ENCODE measurements at places on chromosomes 2 and 18.

DNA sequence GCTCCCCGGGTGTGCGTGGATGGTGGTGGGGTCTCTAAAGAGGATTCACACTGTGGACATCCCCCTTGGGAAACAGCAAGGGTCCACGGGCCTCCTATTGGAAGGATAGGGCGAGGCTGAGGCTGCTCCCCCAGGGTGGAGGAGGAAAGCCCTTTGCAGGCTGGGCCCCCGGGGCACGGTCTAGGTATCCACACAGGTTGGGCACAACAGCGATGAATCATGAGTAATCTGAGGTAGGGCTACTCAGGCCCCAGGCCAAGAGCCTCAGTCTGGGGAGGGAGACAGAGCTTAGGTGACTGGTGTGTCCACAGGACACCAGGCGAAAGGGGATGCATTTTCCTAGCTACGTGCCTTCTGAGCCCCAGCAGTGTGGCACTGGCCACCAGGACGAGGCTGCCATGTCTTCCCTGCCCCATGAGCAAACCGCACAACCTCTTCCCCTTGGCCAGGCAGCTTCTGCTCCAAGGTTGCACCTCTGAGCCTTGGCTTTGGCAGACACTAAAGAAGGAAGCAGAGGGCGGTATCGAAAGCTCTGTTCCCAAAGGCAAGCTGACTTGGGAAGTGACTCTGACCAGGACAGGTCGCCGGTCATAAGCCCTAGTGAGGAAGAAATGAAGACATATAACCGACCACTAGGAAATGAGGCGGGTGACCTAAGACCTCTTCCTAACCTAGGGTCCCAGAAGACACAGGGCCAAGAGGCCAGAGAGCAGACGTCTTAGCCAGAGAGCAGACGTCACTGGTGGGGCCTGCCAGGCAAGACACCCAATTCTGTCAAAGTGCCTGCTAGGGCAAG, 14.6 kb upstream of the SEMA4C start:
- DNase-seq, result no peak

DNA sequence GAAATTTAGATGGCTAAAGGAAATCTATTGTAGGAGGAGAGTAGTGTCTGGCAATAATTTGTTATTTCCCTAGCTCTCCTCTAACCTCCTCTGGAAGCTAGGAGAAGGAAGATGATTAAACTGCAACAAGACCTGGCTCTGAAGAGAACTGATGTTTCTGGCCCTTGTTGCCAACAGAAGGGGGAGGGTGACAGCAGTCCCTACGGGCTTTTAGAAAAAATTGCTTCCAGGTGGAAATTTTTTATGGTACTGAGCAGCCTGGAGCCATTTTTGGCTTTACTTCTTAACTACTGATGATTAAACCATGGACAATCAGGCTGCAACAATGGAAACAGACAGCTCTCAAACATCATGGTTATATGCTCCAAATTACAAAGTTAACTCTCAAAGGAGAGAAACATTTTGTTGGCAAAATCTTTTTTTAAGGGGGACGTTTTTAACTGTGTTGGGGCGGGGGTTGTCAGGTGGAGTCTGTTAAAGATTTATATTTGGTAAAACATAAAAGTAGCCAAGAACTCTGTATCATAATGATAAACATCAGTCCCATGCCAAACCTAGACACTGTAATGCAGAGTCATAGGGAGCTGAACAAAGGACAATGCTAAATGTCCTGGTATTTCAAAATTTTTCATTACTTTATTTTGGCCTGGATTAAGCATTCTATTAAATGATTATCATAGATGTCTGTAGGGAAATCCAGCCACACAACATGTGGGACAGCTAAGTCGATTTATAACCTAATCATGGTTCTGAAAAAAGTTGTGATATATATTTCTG, 70.0 kb downstream of the EXOC6B start:
- no peak for DNase-seq

GRCh38 chr2:237701033-237701858, 73.9 kb downstream of the LRRFIP1 start:
- no peak for DNase-seq

DNA sequence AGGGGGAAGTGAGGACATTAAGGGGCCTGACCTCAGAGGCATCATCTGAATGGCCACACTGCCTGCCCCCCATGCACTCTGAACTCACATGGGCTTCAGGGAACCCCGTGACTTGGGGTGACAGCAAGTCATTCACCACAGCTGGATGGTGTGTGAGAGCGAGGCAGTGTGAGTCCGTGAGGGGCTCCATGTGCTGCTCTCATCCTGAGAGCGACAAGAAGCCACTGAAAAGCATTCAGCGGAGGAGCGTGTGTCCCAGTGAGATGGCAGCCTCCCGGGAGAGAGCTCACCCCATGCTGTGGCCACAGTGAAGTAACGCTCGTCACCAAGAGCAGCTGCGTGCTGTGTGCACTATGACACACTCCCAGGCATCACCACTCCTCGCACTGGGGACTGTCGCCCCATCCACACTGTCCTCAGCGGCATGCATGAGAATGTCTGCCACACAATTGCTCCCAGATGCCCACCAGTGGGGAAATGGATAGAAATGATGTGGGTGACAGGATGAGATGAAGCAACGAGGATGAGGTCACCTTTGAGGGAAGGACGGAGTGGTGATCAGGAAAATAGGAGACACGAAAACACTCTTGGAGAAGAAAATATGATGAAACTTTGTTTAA, 213.0 kb upstream of the RAB6C start:
- DNase-seq, result no peak

- no peak for DNase-seq
Observed at GRCh38 chr18:6728809-6729246, 688 bp upstream of the ARHGAP28 start.

Data from activated CD8-positive, alpha-beta memory T cell treated with anti-CD3 and anti-CD28 coated beads for 1 hour (primary cell).